ENCODE measurements at places on chromosomes 6 and 20.

DNA sequence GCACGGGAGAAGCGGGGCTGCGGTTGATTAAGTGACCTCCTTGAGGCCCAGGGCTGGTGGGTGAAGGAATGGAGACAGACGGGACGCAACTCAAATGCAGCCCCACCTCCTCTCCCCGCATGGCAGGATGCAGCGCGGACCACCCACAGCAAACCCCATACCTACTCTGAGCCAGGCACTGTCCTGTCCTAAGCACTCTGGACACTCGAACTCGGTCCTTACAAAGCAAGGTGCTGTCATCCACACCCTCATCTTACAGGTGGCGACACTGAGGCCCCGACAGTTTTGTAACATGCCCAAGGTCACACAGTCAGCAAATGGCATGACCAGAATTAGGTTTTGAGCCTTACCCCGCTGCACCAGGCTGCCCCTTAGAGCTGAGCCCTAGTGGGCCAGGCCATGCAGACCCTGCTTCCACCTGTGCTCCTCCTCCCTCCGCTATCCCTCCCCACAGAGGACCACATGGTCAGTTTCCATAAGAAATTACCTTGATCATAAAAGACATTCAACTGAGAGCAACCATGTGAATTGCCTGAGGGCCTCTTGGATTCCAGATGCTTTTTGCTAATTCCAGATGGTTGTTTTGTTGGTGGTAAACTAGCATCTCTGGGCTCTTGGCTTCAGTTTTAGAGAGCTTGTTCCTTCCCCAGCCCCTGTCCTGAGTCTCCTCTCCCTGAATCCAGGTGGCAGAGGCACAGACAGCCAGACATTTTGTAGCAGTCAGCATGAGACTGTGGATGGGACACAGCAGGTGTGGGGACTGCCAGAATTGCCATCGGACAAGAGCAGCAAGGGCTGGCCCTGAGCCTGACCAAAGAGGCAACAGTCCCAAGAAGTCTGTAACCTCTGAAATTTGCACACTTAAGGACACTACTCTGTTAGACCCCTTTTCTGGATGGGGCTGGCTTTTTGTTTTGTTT, 171.9 kb upstream of the PMEPA1 start:
- no peak for DNase-seq

DNA sequence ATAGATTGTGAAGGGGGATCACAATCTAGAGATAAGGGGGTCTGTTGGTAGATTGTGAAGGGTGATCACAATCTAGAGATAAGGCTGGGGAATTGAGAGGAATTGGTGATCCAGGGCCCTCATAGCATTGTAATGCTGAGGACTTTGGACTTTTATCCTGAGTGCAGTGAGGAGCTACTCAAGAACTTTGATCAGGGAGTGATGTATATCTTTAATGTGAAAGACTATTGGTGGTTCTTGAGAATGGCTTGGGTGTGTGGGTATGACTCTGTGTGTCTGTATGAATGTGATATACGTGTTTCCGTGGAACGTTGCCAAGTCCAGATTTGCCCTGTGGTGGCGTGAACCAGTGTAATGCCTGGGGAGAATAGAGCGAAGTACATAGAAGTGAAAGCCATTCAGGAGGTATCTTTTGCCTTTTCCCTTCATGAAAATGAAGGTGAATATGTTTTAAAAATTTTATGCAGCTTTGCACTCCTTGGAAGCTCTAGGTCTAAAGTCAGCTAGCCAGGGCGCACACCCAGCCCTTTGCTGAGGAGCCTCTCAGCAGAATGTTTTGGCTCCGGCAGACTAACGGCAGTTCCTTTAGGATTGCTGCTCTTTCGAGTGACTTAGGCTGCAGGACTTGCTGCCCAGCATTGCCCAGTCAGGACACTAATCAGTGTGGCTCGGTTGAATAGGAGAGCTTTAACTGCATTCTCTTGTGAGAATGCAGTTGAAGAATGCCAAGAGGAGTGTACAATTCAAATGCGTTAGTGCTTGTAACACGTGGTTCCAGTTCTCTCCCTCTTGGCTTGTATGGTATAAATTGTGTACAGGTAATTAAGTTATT, 3.5 kb downstream of the ZFAND3 start:
- no peak for DNase-seq

DNA sequence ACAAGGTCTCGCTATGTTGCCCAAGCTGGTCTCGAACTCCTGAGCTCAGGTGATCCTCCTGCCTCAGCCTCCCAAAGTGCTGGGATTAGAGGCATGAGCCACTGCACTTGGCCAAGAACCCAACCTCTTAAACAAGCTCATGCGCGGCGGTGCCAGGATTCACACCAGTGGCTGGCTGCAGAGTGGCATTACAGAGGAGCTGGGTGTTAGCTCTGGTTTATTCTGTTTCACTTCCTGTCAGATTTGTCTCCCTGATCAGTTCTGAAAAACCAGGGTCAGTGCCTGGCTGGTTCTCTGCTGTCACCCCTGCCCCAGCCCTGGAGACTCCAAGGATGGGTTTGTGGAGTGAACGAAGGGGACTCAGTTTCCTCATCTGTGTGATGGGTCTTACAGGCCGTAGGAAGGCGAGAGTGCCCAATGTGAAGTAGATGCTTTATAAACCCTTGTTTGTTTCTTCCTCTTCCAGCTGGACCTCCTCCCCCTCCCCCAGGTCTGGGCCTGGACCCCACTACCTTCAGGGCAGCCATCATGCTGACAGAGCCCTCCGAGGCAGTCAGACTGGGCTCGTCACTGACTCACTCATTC, 63.4 kb downstream of the UBE2V1 start:
- no peak for DNase-seq

- no peak for DNase-seq
Measured at GRCh38 chr6:109918227-109918626, 59.9 kb upstream of the GPR6 start.

DNA sequence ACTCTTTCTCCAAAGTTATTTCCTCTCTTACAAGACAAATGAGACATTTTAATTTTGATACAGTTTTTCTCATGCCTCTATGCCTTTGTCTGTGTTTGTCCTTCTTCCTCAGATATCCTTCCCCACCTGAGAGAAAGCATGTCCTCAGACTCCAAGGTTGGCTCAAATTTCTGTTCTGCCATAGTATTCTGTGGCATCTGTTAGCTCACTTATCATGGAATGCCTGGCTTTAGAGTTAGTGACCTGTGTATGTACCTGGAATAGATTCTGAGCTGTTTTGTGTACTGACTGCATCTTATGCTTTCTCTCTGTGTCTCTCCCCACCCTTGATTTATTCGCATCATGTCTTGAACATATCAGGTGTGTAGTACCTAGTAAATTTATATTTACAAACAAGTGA, 90.0 kb downstream of the CENPW start:
- no peak for DNase-seq

DNA sequence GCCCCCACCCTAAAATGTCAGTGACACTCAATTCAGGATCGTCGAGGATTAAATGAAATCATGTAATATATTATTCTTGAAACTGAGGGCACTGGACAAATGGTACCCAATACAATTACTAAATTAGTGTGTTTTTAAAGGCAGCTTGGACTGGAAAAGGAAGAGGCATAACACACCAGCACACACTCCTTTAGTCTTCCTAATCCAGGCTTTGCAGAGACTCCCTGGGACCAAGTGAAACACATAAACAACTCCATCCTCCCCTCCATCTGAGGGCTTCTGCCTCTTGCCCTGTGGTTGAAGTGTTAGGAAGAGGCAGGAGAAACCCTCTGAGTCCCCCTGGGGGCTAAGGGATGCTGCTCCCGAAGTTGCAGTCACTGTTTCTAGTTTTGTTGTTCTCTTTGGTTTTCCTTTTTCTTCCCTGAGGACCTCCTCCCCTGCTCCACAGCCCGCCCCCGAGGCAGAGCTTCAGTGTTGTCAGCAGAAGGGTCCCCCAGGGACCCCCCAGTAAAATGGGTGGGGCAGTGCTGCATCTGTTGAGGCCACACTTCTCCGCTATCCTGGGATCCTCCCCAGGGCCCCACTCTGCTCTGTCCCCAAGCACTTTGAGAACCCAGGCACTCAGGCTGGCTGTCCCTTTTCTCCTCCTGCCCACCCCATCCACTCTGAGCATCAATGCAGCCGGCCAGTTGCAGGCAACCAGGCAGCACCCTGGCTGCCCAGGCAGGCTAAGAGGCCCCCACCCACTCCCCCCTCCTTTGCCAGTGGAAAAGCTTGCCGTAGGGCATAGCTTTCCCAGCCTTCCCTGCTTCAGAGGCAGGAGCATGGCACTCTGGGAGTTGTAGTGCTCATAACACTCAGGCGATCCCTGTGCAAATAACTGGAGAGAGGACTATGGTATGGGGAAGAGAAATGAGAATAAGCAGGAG, 5.9 kb downstream of the TMEM63B start:
- DNase-seq: no peak

DNA sequence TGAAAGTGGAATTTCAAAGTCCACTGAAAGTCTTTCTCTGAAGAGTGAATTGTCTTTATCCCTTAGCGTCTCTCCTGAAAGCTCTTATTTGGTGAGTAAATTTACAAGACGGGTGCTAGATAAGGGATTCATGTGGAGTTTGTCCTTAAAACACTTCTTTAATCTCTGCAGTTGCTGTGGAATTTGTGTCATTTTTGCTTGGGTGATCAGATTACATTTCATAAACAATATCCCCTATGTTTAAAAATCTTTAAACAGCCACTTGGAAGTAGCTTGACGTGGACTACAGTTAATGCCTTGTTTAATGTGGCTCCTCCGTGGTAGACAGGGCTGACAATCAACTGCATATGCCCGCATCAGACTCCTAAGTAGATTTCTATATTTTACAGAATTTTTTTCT, 175.4 kb upstream of the ZNF217 start:
- DNase-seq: no peak

- no peak for DNase-seq
Measured at GRCh38 chr6:36576578-36576977, 17.6 kb upstream of the SRSF3 start.

DNA sequence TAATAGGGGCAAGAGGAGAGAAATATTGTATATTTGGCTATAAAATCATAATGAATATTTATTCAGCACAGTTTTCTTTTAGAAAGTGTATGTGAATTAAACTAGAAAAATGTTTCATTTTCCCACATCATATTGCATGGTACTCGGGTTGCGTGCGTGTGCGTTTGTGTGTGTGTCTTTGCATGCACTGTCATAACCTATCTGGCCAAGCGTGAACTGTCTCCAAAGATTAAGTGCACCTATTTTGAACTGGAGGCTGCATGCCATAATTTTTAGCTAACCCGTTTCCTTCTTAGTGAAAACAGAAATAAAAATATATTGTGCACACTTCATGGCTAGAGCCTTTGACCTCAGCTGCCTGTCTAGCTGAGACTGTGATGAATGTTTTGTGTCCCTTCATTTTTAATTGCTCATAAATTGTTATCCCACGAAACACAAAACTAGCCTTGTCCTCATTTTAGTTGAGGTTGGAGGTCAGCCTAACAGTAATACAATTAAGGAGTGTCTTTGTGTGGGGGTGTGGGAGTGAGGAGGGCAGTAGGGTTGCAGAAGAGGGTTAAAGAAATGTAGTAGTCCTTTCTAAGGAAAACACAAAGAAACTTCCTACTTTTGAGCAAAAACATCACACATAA, 336.1 kb upstream of the POU3F2 start:
- DNase-seq: no peak

DNA sequence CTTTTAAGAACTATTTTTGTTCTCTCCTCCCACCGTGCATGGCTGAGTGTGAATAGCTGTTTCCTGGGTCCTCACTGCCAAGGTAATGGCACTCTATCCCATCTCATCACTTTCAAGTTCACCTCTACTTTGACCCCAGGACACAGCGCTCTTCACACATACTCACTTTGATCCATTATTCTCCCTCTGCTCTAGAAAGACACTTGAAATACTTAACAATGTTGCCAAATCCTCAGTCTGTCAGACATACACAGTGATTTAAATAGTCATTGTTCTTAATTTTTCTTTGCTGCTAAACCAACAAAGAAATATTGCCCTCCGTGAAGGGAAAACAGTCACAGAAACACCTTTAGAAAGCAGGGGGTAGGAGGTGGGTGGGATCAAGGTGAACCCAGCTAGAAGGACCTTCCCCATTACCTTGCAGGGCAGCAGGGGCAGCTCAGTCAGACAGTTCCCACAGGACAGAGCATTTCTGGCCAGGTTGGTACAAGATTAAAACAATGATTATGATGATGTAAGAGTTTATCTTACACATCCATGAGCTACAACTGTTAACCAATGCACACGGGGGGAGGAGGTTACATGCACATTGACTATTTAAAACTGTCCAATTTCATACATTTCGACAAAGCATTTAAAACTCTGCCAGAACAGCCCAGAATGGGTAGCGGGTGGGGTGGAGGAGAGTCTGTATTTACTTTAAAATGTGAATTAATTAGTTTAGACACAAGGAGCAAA, 2.4 kb downstream of the SLC22A23 start:
- no peak for DNase-seq

- no peak for DNase-seq
Measured at GRCh38 chr6:26613689-26614683, 17.2 kb downstream of the ABT1 start.

GRCh38 chr20:36541227-36541767, at the start of gene MYL9:
MYL9 (plus strand) TSS chr20:36541519; CDS start chr20:36544885, 3,366 bp downstream.
- no peak for DNase-seq

- no peak for DNase-seq
Measured at GRCh38 chr6:142055219-142055618, 77.5 kb upstream of the GJE1 start.

GRCh38 chr20:49751397-49751736, 37.7 kb upstream of the B4GALT5 start:
- no peak for DNase-seq

- DNase-seq: no peak
Measured at GRCh38 chr20:37096415-37097041, 731 bp upstream of the RBL1 start.
